Progenitor cell of endocrine pancreas (in vitro differentiated cells): ENCODE measurements at places on chromosomes 6 and 20.

DNA sequence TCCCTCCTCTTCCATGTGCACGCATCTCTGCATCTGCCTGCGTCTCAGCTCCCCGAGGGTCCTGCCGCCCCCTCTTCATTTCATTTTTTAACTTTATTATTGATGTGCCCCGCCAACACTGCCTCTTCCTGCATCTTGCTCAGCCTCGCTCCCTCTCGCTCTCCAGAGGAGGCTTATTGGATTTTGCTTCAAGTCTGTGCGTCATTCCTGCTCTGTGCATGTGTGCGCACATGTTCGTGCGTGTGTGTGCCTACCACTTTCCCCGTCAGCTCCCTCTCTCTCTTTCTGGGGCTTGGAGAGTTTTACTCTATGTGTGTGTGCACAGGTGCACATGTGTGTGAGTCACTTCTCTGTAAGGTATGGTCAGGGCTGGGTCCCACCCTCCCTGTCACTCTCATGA, 71.8 kb upstream of the NNAT start:
- DNase-seq = no peak

GRCh38 chr6:163323705-163324104, 90.8 kb upstream of the QKI start:
- DNase-seq = no peak

DNA sequence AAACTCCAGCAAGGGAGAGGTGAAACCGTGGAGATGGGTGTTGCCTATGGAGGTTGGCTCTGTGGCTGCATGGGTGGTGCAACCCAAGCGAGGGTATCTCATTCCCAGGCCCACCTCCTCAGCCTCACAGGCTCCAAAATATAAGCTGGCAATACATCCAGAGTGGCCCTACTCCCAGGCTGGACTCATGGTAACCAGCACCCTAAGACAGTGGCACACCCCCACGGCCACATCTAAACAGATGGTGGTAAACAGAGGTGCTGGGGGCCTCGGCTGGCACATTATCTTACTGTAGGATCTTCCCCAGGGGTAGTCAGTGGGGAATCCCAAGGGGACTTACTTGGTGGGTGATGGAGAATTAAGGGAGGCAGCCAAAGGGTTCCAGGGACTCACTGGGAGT, 33.7 kb upstream of the CCND3 start:
- DNase-seq = no peak

- no peak for DNase-seq
Measured at GRCh38 chr6:148617530-148617929, 129.3 kb upstream of the UST start.

DNA sequence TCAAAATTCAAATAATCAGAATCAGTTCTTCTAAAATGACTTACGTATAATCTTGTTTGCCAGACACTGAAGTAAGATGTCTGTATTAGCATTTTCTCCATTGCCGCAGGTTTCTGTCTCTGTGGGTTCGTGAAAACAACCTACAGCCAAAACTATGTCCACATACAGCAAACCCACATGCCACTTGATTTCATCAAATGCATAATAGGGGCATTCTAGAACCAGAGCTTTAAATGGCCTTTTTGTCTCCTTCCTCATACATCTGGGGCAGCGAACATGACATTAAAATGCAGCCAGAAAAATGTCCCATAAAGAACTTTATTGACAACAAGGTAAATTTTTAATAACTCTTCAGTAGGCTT, 90.2 kb upstream of the QKI start:
- no peak for DNase-seq

GRCh38 chr6:3351105-3351676, 92.4 kb downstream of the PSMG4 start:
- DNase-seq = no peak

GRCh38 chr6:6815732-6816131, 227.2 kb downstream of the LY86 start:
- DNase-seq = no peak

- no peak for DNase-seq
Measured at GRCh38 chr6:162710419-162710818, 17.1 kb downstream of the PRKN start.

GRCh38 chr6:112235956-112236355, 18.4 kb downstream of the LAMA4 start:
- DNase-seq = no peak

DNA sequence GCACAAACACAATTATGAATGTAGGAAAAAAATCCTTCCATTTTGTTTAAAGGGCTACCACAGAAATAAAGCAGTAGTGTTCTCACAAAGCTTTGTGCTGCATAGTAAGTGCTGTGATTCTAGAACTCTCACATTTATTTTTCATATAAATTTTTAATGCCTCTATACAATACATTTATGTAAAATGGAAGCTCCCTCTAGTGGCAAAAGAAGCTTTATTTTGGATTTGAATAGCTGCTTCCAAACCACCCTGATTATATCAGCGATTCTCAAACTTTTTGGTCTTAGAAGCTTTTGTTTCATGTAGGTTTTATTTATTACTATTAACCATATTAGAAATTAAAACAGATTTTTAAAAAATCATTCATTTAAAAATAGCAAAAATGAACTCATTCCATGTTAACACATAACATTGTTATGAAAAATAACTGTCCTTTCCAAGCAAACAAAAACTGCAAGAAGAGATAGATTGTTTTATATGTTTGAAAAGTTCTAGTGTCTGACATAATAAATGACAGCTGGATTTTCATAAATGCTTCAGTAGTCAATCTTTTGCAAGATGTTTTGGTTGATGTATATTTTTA, 38.4 kb downstream of the HS3ST5 start:
- DNase-seq = no peak
